ENCODE measurements at places on chromosomes 5 and 9. TPM values are rescaled to one million over a fixed set of nuclear protein-coding genes. Genes with fewer than 3 reads are reported as not detected.
A peak's percentile ranks its signal among the peaks of the same experiment; 100 is the strongest.

TMEM232 gene
- polyA plus RNA-seq = 2.4 TPM

FBP1 gene
- 1.2 TPM for polyA plus RNA-seq

IL3 gene
- polyA plus RNA-seq = not detected

C9orf57 gene
- not detected for polyA plus RNA-seq

IRX1 gene
- not detected for polyA plus RNA-seq

DNA sequence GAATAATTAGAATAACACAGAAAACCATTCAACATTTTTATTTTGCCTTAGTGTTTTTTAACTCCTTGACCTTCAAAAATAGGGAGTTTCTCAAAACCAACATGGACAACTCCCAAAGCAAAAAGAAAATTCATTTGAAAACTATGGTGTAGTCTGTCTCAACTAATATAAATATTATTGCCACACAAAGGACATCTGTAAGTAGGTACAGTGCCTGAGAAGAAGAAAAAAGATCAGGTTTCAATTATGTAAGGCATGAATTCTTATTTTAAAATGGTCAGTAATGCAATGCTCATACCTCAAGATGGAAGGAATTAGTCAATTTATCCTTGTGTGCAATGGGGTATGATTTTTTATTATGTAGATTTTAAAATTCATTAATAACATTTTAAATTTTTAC lies 109.6 kb upstream of the CNTLN start:
- H3K36me3 ChIP-seq = no peaks in the 10 kb centered on the region
- no peak for DNase-seq
- no peak overlapping the region for H3K4me3 ChIP-seq
- no peak overlapping the region for H3K27ac ChIP-seq
- H3K4me1 ChIP-seq = no peaks in the 10 kb centered on the region

DNA sequence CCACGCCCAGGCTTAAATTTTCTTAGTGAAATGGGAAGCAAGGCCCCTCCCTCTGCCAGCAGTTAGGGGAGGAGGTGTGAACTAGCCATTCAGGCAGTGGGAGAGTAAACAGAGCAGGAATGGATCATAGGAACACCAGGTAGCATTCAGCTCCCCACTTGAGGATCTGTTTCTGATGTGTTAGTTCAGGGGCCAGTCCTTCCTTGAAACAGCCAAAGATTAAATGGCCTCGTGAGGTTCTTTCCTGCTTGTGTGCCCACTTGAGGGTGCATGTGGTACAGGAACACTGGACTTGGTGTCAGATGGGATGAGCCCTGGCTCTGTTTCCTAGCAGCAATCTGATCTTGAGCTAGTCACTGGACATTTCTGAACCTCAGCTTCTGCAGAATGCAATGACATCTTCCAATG lies 21.2 kb downstream of the FAXDC2 start:
- no peaks in the 10 kb centered on the region for H3K36me3 ChIP-seq
- no peak overlapping the region for H3K27ac ChIP-seq
- H3K4me1 ChIP-seq = no peaks in the 10 kb centered on the region
- no peak for DNase-seq
- no peaks in the 10 kb centered on the region for H3K27me3 ChIP-seq
- no peak overlapping the region for H3K4me3 ChIP-seq

- H3K27me3 ChIP-seq = no peaks in the 10 kb centered on the region
- no peak overlapping the region for H3K27ac ChIP-seq
- no peaks in the 10 kb centered on the region for H3K4me1 ChIP-seq
- H3K36me3 ChIP-seq = no peaks in the 10 kb centered on the region
- H3K4me3 ChIP-seq = no peak overlapping the region
These were observed 140.3 kb downstream of the RASEF start for GRCh38 chr9:82922686-82923085.

GRCh38 chr5:132162945-132163344 lies 64.7 kb downstream of the P4HA2 start:
- no peaks in the 10 kb centered on the region for H3K36me3 ChIP-seq
- no peaks in the 10 kb centered on the region for H3K27me3 ChIP-seq
- no peaks in the 10 kb centered on the region for H3K4me1 ChIP-seq
- no peak overlapping the region for H3K27ac ChIP-seq
- DNase-seq = no peak
- H3K4me3 ChIP-seq = no peak overlapping the region

GRCh38 chr9:13431692-13432091 lies 152.2 kb upstream of the MPDZ start:
- H3K27ac ChIP-seq = no peak overlapping the region
- DNase-seq = no peak
- H3K36me3 ChIP-seq = no peaks in the 10 kb centered on the region

DNA sequence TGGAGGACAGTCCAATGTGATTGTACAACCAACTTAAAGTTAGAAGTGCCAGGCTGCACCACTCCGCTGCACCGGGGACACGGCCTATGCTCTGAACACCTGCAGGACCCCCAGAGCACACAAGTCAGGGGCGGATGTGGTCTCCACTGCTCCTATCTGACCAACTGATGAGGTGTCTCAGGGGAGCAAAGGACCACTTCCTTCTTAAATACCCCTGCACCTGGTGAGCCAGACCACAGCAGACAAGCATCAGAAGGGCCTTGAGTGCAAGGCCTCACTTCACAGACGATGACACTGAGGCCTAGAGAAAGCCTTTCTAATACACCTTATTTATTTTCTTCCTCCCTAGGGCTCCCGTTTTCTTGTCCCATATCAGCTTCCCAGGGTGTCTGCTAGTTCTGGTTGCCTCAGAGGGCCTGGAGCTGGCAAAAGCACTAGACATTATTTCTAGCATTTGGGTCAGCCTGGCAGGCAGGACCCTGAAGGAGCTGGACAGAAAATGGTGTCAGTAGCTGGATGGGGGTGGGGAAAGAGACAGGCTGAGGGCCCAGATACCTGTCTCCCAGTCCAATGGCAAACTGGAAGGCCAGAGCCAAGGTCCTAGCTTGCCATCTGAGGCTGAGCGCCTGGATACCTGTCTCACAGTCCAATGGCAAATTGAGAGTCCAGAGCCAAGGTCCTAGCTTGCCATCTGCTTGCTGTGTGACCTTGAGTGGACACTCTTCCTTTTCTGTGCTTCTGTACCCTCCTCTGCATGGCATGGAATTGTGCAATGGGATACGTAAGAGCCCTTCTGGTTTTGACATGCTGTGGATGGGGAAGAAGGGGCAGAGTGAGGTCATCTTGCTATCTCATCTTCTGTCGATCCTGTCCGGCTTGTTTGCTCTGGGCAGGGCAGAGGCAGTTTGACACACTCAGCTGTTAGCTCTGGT lies 9.0 kb downstream of the CCDC69 start:
- DNase-seq = no peak
- H3K4me3 ChIP-seq = no peak overlapping the region
- H3K4me1 ChIP-seq = peaks cover 8% of the 10 kb centered on the region
- H3K27me3 ChIP-seq = no peaks in the 10 kb centered on the region

DNA sequence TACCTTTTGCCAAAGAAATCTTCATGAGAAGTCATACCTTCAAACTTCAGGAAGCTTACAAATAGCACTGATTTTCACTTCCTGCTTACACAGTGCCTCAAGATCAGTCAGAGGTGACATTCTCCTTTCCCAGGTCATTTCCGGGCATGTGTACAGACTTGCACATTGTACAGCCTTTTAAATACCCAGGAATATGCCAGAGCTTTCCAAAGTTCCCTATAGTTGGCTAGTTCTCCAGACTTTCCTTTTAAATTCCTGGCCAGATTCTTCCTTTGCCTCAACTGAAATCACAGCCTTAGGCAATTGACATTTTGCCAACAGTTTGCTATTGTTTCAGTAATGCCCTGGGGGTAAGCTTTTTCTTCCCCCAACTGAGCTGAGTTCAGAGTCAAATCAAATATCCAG lies 47.2 kb downstream of the RFX3 start:
- H3K4me3 ChIP-seq = no peak overlapping the region
- DNase-seq = no peak
- no peaks in the 10 kb centered on the region for H3K36me3 ChIP-seq

DNA sequence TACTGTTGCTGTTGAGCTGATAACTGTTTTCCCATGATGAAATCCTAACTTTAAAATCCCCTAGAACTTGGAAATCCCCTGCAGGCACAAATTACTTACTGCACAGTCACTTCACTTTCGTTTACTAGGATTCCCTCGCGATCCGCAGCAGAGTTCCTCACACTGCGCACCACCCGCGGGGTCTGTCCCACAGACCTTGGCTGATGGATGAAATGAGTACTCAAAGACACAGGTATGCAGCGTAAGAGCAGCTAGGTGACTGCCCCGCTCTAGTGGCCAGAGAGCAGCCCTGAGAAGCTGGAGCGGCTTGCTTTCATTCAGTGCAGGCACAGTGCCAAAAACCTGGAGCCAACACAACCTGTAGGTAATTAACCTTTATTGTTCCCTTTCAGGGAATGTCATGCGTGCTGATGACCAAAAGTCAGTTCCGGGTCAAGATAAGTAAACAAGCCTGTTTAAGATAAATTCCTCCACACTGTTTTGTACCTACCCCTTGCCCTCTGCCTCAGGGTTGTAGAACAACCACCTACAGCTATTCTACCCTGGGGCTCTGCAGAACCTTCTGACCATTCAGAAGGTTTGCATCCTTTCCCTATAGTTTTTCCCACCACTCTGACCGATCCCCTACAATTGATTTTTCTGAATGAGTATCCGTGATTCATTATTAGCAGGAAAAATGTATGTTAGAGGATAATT lies 191.2 kb downstream of the CDH9 start:
- no peak for DNase-seq
- no peak overlapping the region for H3K4me3 ChIP-seq
- no peaks in the 10 kb centered on the region for H3K36me3 ChIP-seq
- no peaks in the 10 kb centered on the region for H3K27me3 ChIP-seq

DNA sequence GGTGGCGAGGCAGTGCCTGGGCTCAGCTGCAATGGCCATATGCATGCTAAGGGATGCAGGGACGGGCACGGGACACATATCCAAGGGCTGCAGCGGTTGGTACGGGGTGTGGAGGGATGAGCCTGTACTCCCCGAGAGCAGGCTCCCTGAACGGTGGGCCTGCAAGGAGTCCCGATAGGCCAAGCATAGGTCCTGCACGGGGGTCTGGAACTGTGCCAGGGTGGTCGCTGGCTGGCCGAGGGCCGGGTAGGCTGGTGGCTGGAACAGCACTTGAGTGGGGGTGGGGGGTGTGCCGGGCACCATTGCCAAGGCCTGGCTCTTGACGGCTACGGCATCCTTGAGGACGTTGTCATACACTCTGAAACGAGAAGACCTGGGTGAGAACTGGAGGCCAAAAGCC lies 24.1 kb downstream of the FABP6 start:
- no peak for DNase-seq
- no peaks in the 10 kb centered on the region for H3K4me1 ChIP-seq
- H3K27ac ChIP-seq = no peak overlapping the region
- no peaks in the 10 kb centered on the region for H3K27me3 ChIP-seq
- no peak overlapping the region for H3K4me3 ChIP-seq
- no peaks in the 10 kb centered on the region for H3K36me3 ChIP-seq

GRCh38 chr5:73395256-73395655 lies 53.3 kb downstream of the FOXD1 start:
- DNase-seq = no peak
- H3K27me3 ChIP-seq = no peaks in the 10 kb centered on the region
- H3K27ac ChIP-seq = no peak overlapping the region
- no peak overlapping the region for H3K4me3 ChIP-seq
- H3K36me3 ChIP-seq = no peaks in the 10 kb centered on the region

GRCh38 chr9:114206221-114206789 lies 51.0 kb downstream of the COL27A1 start:
- H3K27me3 ChIP-seq = no peaks in the 10 kb centered on the region
- H3K36me3 ChIP-seq = no peaks in the 10 kb centered on the region
- no peak for DNase-seq
- H3K27ac ChIP-seq = no peak overlapping the region
- H3K4me3 ChIP-seq = no peak overlapping the region

DNA sequence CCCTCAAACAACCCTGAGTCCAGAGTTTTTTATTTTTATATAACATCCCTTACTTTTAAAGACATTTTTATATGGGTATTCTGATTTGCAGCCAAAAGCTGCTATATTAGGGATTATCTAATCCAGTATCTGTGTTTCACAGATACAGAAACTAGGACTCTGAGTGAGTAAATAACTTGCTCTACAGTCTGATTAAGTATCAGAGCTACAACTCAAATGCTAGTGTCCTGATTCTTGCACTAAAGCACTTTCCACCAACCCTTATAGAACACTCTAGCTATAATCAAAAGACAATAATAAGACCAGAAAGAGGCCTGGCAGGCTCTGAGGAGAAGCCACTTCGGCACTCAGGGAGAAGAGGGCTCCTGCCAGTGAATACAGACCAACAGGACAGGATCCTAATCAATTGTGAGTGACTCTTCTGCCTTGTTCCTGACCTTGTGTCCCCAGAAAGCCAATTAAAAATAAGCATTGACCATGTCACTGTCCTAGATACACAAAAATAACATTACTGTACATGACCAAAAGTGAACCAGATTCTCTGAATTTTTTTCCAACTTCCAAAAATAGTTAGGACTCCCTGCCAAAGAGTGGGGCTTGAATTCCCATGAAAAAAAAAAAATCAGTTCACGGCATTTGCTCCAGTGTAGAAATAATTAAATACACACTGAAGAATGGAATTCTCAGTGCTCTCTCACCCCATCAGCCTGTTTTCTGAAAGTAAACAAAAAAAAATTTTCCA lies 63.6 kb upstream of the MAP3K1 start:
- no peaks in the 10 kb centered on the region for H3K36me3 ChIP-seq
- H3K4me1 ChIP-seq = no peaks in the 10 kb centered on the region
- no peak overlapping the region for H3K27ac ChIP-seq

- H3K36me3 ChIP-seq = no peaks in the 10 kb centered on the region
- peaks cover 5% of the 10 kb centered on the region for H3K4me1 ChIP-seq
- DNase-seq = no peak
- H3K4me3 ChIP-seq = no peak overlapping the region
- peak overlapping the region; percentile 75 for H3K27ac ChIP-seq
- no peaks in the 10 kb centered on the region for H3K27me3 ChIP-seq
These were observed 320.1 kb downstream of the ADGRV1 start for GRCh38 chr5:90878549-90879196.

DNA sequence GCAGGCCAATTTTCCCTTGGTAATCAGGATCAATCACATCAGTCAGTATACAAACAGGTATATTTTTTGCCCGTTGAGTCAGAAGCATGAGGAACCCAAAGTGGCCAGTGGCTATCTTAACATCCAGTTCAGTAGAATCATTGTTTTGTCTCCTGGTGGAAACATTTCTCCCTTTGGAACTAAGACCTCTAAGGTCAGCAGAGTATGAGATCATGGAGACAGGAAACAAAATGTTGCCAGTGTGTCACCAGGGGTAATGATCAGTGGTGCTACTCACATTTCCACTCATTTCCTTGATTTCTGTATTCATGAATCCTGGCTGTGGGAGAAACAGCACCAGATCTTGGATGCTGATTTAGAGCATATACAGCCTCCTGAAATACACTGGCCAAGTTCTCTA lies 553.0 kb downstream of the CSNK1G3 start:
- H3K36me3 ChIP-seq = no peaks in the 10 kb centered on the region
- no peak overlapping the region for H3K4me3 ChIP-seq
- no peaks in the 10 kb centered on the region for H3K27me3 ChIP-seq
- no peak overlapping the region for H3K27ac ChIP-seq
- no peak for DNase-seq
- no peaks in the 10 kb centered on the region for H3K4me1 ChIP-seq

- no peak overlapping the region for H3K27ac ChIP-seq
- H3K27me3 ChIP-seq = no peaks in the 10 kb centered on the region
- no peak for DNase-seq
- no peaks in the 10 kb centered on the region for H3K36me3 ChIP-seq
These were observed 194.7 kb upstream of the FREM1 start for GRCh38 chr9:15104826-15105420.

- H3K36me3 ChIP-seq = no peaks in the 10 kb centered on the region
- no peak overlapping the region for H3K4me3 ChIP-seq
- no peaks in the 10 kb centered on the region for H3K4me1 ChIP-seq
- DNase-seq = no peak
- H3K27me3 ChIP-seq = no peaks in the 10 kb centered on the region
These were observed 425.3 kb downstream of the CSNK1G3 start for GRCh38 chr5:123937230-123937629.

- no peak overlapping the region for H3K4me3 ChIP-seq
- DNase-seq = peak; percentile 24
These were observed 77.0 kb downstream of the ERCC6L2 start for GRCh38 chr9:95952471-95952870.

Data from ovary (tissue), 10 donors.